ENCODE measurements at places on chromosomes 6 and 20.
A peak's percentile ranks its signal among the peaks of the same experiment; 100 is the strongest.

DNA sequence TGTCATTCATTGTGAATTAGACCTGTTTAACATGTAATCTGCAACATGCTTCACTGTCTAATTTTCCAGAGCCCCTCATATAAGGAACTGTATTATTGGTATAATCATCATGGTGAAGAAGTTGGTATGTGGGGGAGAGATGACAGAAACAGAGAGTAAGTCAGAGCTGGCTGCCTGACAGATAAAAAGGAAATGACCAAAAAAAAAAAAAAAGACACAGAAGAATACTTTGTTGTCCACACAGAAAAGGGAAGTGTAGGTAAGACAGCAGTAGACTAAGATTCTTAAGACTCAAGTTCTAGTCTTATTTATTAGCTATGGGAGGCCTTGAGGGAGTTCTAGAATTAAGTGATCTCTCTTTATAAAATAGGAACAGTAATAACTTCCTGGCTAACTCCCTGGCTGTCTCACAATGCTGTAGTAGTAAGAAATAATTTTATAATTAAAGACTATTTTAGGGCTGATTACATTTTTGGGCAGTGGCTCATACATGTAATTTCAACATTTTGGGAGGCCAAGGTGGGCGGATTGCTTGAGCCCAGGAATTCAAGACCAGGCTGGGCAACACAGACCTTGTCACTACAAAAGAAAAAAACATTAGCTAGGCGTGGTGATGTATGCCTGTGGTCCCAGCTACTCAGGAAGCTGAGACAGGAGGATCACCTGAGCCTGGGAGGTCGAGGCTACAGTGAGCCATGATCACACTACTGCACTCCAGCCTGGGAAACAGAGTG, 102.5 kb downstream of the PRL start:
- no peak overlapping the region for H3K4me3 ChIP-seq
- H3K27me3 ChIP-seq, result no peaks in the 10 kb centered on the region
- no peaks in the 10 kb centered on the region for H3K4me1 ChIP-seq
- H3K36me3 ChIP-seq, result no peaks in the 10 kb centered on the region
- no peak for DNase-seq

DNA sequence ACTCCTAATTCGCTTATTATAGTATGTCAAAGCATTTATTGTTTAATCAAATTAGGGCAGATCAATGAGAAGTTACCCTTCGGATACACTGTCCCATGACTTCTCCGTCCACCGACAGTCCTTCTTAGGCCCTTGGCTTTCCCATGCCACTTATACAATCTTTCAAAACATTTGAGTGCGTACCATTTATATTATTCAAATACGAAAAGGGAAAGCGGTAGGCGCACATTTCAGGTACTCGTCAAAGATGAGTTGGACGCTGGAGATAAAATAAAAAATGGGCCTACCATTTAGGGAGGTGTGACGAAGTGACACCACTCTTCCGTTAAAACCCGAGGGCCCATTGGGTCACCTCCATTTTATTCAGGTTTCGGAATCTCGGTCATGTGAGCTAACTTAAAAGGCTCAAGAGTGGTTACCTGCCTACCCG, 542 bp upstream of the AFG1L start:
- no peaks in the 10 kb centered on the region for H3K4me1 ChIP-seq
- peak overlapping the region; percentile 89 for H3K27ac ChIP-seq
- no peaks in the 10 kb centered on the region for H3K36me3 ChIP-seq
- no peak for DNase-seq

DNA sequence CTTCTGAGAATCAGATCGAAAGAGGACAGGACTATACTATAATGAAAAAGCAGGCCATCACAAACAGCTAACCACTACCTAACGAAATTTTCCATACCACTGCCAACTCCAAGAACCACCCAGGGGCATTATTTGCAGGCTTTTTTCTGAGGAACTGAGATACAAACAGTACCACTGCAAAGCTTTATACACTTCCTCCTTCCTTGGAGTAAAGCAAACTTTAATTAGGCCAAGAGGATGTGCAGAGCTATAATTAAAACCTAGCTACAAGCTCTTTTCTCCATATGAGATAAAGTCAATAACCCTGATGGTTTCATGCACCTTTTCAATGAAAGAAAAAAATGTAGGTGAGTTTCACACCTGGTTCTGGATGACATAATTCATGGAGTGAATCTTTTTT, 68.5 kb downstream of the ELOVL5 start:
- H3K4me1 ChIP-seq, result peaks cover 29% of the 10 kb centered on the region
- no peaks in the 10 kb centered on the region for H3K27me3 ChIP-seq
- H3K36me3 ChIP-seq, result peaks cover 18% of the 10 kb centered on the region
- DNase-seq, result no peak

GRCh38 chr6:92700411-92700810, 718.9 kb downstream of the EPHA7 start:
- H3K27ac ChIP-seq, result no peak overlapping the region
- DNase-seq, result no peak
- no peaks in the 10 kb centered on the region for H3K27me3 ChIP-seq
- H3K4me3 ChIP-seq, result no peak overlapping the region

DNA sequence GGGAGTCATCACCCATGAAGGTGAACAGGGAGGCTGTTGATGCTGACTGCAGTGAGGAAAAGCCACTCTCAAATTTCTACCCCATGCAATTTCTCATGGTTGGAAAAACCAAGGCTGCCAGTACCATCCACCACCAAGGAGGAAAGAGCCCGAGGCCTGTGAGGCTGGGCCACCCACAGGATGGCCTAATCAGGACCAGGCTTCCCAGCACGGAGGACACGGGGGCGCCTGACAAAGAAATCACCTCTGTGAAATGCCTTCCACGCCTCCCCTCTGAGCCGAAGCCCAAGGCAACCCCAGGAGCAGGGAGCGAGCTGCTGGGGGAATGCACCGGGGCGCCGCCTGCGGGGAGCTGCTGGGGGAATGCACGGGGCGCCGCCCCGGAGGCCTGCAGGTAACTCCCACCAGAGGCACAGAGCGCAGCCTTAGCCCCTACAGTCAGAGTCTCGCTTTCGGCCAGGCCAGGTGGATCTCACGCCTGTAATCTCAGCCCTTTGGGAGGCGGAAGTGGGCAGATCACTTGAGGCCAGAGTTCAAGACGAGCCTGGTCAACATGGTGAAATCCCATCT, 26.9 kb downstream of the FOXF2 start:
- peaks cover 40% of the 10 kb centered on the region for H3K27me3 ChIP-seq
- no peaks in the 10 kb centered on the region for H3K4me1 ChIP-seq
- no peaks in the 10 kb centered on the region for H3K36me3 ChIP-seq
- H3K4me3 ChIP-seq, result no peak overlapping the region
- DNase-seq, result no peak
- no peak overlapping the region for H3K27ac ChIP-seq

GRCh38 chr6:71211799-71212198, 76.8 kb upstream of the OGFRL1 start:
- no peaks in the 10 kb centered on the region for H3K27me3 ChIP-seq
- no peak for DNase-seq
- H3K4me1 ChIP-seq, result no peaks in the 10 kb centered on the region
- H3K36me3 ChIP-seq, result no peaks in the 10 kb centered on the region
- no peak overlapping the region for H3K4me3 ChIP-seq

- H3K27me3 ChIP-seq, result peaks cover 13% of the 10 kb centered on the region
- no peaks in the 10 kb centered on the region for H3K36me3 ChIP-seq
- DNase-seq, result no peak
- H3K27ac ChIP-seq, result no peak overlapping the region
- H3K4me3 ChIP-seq, result no peak overlapping the region
Measured at GRCh38 chr20:22428051-22428450, 156.3 kb downstream of the FOXA2 start.

GRCh38 chr6:149477544-149477943, 7.3 kb downstream of the ZC3H12D start:
- no peak overlapping the region for H3K4me3 ChIP-seq
- H3K4me1 ChIP-seq, result peaks cover 4% of the 10 kb centered on the region
- no peak overlapping the region for H3K27ac ChIP-seq
- H3K27me3 ChIP-seq, result no peaks in the 10 kb centered on the region
- no peaks in the 10 kb centered on the region for H3K36me3 ChIP-seq

GRCh38 chr6:22247916-22248482, 48.8 kb downstream of the PRL start:
- DNase-seq, result no peak
- no peaks in the 10 kb centered on the region for H3K27me3 ChIP-seq
- H3K4me3 ChIP-seq, result no peak overlapping the region
- H3K27ac ChIP-seq, result no peak overlapping the region
- no peaks in the 10 kb centered on the region for H3K36me3 ChIP-seq
